ENCODE measurements at places on chromosomes 16 and 17.

DNA sequence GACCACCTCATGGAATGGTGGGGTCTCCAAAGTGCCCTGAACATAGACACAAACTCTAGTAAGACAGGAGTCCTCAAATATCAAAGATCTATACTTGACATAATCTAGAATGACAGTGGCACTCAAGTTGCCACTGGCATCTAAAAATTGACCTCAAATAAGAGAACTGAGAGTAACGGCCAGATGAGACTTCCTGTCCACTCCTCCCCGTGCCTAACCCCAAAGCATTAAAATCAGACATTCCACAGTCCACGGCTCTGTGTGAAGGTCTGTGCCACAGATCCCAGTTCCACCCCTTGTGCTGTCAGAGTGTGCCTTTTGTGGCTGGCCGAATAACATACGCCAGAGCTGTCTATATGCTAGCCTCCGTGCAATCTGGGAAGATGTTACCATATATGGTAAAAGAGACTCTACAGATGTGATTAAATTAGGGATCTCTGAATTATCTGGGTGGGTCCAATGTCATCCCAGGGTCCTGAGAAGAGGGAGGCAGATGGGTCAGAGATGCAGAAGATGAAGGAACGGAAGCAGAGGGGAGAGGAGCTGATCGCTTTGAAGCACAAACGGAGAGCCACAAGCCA lies 21.0 kb upstream of the EVPL start:
- DNase-seq, result no peak

- no peak for DNase-seq
These were observed 76.8 kb downstream of the CCDC182 start for GRCh38 chr17:57668332-57668731.

DNA sequence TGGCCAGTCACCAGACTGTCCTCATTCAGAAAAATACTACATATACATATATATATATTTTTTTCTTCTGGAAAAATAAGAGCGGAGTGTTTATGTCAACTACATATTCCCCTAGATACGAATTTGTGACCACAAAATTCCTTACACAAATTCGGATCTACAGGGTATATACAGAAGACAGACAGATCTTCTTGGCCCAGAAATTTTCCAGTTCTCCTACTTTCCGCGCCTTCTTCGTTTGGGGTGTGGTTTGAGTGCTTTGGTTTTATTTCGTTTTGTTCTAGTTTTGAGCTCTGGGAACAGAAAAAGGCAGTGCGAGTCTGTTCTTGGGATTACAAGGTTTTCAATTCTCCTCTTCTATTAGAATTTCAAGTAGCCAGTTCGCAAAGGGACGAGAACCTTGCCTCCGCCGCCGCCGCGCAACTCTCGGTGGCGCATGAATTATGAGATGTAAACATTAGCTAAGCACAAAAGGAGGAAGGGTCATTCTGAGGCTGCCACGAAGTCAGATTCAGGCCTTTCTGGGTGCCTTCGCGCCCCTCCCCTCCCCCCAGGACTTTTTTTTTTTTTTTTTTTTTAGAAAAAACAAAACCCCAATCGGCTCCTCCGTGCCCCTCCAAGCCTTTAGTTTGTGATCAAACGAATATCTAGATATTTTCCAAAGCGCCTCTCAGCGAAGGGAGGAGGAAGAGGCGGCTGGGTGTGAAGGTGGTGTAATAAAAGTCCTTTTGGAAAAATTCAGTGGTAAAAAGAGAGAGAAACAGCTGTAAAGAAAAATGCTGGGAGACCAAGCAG lies 1.8 kb upstream of the HOXB4 start:
- no peak for DNase-seq

DNA sequence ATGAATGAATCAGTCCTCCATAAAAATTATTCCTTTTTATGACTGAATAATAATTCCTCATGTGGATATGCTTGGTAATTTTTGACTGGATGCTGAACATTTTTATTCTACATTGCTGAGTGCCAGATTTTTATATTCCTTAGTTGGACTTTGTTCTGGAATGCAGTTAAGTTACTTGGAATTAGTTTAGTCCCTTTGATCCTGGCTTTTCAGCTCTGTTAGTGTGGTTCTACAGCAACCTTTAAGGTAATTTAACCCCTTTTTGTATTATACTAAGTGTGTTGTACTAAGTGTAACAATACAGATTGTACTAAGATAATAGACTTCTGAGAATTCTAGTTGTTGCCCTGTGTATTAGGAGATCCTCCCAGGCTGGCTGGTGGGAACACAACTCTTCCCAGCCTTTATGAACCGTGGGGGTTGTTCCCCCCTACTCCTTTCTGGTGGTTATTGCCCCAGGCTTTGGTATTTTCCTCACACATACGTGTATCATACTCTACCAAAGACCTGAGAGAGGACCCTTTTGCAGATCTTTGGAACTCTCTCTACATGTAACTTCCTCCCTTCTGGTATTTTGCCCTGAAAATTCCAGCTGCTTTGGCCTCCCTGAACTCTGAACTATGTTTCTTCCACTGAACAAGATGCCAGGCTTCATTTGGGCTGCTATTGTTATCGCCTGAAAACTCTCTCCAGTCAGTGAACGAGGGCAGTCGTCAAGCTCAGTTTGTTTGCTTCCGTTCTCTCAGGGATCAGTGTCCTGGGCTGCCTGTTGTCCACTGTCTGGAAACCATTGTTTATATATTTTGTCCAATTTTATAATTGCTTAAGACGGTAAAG lies 30.5 kb downstream of the TANGO6 start:
- DNase-seq, result no peak

GRCh38 chr16:80947708-80948625 lies 58.7 kb downstream of the CMC2 start:
- DNase-seq, result no peak

- peak; percentile 25 for DNase-seq
These were observed 855 bp downstream of the TMEM204 start for GRCh38 chr16:1534021-1535020.

- no peak for DNase-seq
These were observed 1.9 kb downstream of the ADAM11 start for GRCh38 chr17:44760474-44761308.

DNA sequence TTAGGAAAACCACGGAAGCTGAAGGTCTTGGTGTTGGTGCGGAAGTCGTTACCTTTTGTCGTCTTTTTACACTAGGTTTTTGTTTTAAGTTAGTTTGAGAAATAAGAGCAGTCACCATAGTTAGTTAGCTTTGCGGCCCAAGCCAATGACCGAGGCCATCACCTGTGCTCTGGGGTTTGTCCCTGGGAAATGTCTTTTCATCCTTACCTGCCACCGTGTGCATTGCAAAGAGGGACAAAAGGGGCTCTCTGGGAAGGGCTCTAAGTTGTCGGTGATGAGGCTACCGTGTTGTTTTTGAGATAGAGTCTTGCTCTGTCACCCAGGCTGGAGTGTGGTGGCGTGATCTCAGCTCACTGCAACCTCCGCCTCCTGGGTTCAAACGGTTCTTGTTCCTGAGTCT lies 49.8 kb downstream of the NDE1 start:
- no peak for DNase-seq

DNA sequence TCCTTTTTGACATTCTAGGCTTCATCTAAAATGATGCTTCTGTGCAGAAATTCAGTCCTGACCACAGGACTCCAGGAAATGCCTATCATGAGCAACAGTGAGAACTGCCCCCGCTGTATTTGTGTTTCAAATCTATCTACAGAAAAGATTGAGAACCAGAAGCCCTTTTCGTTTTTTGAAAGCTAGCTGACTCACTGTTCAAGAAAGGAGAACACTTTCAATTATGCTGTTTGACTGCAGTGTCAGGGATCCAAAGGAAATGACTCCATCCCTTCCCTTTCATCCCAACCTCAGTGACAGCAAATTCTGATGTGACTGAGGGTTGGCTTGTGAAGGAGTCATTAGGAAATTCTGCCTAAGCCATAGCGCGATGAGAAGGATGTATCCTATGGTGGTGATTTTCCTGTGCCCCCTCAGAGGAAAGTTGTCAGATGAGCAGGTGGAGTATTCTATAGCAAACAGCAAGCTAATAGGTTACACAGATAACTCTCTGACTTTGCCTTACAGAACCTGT lies 622.3 kb downstream of the TMEM114 start:
- no peak for DNase-seq

DNA sequence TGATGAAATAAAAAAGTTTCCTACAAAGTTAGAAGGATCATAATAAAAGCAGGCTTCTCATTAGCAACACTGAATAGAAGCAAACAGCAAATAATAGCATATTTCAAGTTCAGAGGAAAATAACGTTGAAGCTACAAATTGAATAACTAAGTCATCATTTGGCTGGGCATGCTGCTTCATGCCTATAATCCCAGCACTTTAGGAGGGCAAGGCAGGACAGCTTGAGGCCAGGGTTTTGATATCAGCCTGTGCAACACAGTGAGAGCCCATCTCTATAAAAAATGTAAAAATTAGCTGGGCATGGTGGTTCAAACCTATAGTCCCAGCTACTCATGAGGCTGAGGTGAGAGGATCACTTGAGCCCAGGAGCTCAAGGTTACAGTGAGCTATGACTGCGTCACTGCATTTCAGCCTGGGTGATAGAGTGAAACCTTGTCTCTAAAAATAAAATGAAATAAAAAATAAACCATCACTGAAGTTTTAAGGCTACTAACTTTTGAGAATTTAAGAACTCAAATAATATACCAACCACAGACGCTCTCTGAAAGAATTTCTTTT lies 25.5 kb downstream of the NCOR1 start:
- no peak for DNase-seq

- DNase-seq, result no peak
These were observed 3.3 kb upstream of the CSNK2A2 start for GRCh38 chr16:58201163-58201562.

- DNase-seq, result peak; percentile 91
These were observed 13.7 kb upstream of the GUCY2D start for GRCh38 chr17:7988750-7989178.

DNA sequence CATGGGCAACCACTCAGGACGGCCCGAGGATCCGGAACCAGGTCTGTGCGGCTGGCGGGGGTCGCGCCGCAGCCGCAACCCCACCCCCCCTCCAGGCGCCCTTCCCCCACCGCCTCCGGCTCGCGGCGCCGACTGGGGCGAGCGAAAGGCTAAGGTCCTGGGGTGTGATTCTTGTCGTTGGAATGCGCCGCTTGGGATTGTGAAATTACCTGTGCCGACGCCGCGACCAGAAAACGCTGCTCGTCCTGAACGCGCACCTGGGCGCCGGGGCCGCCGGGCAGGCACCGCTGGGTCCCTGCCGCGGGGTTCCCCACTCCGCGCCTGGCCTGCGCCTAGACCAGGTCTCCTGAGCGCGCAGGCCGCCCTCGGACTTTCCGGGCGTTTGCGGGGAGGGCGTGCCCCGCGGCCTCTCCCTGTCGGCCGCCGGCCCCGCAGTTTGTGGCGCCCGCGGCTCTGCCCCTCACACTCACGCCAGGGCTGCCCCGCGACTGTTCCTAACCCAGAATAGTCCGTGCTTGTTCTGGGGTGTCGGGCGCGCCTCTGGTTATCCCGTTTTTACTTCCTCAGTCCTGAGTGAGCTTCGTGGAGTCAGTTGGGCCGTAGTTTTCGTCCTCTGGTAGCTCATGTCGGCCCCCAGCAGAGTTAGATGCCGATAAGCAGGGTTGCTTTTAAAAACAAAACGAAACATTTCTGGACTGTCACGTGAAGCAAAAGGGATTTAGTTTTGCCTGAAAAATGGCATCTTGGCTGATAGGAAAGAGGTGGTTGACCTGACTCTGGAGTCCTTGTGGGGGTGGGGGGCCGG lies 147.2 kb downstream of the SPECC1 start:
- DNase-seq, result peak; percentile 7

DNA sequence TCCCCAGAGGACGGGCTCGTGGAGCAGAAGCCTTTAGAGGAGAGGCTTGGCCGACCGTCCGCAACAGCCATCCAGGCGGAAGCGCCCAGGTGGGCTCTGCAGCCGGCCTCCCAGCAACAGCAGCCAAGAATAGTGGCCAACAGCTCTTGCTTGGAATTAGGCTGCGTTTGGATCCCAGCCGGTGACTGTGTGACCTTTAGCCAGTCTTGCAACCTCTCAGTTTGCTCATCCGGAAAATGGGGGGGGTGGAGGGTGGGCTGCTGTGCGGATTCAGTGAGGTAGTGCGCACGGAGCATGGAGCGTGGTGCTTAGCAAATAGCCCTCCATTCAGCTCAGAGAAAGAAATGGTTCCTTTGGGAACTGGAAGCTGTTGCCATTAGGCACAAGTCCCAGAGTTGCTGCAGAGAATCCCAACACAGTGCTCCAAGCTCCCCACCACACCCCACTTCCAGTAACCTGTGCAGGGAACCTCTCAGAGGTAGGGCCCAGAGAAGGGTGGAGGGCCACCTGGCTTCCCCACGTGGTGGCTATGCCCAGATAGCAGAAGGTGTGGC lies 46.7 kb downstream of the RTN4RL1 start:
- DNase-seq, result no peak

DNA sequence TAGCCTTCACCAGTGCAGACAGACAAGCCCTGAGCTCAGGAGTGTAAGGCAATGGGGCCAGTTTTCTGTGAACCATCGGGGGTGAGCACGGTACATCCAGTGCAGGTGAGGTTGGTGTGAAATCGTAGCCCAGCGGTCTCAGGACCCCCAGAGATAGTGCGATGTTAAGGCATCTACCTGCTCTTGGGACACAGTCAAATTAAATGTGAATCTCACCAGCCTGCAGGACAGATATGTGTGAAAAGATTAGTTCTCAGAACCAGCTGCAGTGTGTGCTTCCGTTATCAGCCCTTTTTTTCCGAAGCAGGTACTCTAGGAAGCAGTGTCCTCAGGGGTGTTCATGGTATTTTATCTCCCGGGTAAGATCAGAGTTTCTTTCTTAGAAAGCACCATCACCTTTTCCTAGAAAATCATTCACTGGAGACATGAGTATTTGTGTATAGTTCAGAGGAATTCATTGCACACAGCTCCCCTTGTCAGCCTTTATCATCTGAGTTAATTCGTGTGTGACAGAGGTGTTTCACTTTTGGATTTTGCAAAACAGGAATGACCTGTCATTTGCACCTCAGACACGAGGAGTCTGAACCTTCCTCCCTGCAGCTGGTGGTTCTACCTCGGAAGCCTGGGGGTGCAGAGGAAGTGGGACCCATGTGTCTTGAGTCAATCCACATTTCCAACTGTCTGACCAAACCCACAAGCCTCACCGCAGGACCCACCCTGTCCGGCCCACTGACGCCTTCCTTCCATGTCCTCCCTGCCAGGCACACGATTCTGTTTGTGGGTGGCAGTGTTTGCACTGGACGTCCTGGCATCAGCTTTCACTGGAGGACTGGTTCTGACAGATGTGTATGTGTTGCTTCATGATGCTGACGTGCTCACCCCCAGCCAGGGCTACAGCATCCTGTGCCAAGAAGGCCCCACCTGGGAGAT lies 107.8 kb downstream of the CLEC16A start:
- no peak for DNase-seq

DNA sequence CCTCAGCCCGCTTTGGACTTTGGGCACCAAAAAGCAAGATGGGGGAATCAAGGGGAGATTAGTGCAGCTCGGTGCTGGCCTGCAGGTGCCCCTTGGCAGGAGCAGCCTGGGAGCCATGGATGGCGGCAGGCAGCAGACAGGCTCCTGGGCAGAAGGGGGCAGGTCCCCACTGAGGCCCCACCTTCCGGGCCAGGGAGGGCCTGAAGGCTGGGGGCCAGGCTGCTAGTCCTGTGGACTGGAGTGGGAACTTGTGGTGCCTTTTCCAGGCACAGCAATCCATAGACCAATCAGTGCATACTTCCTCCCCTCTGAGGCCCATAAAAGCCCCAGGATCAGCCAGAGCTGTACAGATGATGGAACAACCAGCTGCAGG lies 64.0 kb downstream of the USP32 start:
- DNase-seq, result no peak

- DNase-seq, result no peak
These were observed 1.2 kb upstream of the PERCC1 start for GRCh38 chr16:1429631-1430030.

GRCh38 chr16:74570412-74571301 lies 36.3 kb downstream of the GLG1 start:
- DNase-seq, result no peak
